ENCODE measurements at places on chromosomes 5 and 9. TPM values are rescaled to one million over a fixed set of nuclear protein-coding genes. Genes with fewer than 3 reads are reported as not detected.

Gene DOCK8
- 1.2 TPM for total RNA-seq

Gene SARDH
- total RNA-seq = 3.4 TPM

Gene ITGA1
- total RNA-seq = 61.0 TPM

Gene PLCXD3
- total RNA-seq = not detected
